HCT116 (cell line): ENCODE measurements at places on chromosomes 4 and X. TPM values are rescaled to one million over a fixed set of nuclear protein-coding genes. Genes with fewer than 3 reads are reported as not detected.
A peak's percentile ranks its signal among the peaks of the same experiment; 100 is the strongest.

Gene JAKMIP1
- total RNA-seq, result not detected

GRCh38 chrX:74603040-74603439 lies 11.4 kb downstream of the RLIM start:
- H3K27ac ChIP-seq, result no peak overlapping the region
- H3K4me1 ChIP-seq, result no peaks in the 10 kb centered on the region
- no peak overlapping the region for H3K4me3 ChIP-seq
- DNase-seq, result no peak

DNA sequence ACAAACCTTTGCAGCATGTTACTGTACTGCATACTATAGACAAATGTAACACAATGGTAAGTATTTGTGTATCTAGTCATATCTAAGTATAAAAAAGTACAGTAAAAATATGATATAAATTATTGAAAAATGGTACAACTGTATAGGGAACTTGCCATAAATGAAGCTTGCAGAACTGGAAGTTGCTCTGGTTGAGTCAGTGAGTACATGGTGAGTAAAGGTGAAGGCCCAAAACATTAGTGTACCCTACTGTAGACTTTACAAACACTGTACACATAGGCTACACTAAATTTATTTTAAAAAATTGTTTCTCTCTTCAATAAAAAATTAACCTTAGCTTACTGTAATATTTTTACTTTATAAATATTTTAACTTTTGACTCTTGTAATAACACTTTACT lies 25.8 kb downstream of the SPIN3 start:
- H3K4me1 ChIP-seq, result no peaks in the 10 kb centered on the region
- no peak overlapping the region for H3K27ac ChIP-seq
- H3K4me3 ChIP-seq, result no peak overlapping the region
- H3K27me3 ChIP-seq, result no peaks in the 10 kb centered on the region

Gene TAF7L
- total RNA-seq, result 0.22 TPM

Gene CXCL3
- 1.9 TPM for total RNA-seq

DNA sequence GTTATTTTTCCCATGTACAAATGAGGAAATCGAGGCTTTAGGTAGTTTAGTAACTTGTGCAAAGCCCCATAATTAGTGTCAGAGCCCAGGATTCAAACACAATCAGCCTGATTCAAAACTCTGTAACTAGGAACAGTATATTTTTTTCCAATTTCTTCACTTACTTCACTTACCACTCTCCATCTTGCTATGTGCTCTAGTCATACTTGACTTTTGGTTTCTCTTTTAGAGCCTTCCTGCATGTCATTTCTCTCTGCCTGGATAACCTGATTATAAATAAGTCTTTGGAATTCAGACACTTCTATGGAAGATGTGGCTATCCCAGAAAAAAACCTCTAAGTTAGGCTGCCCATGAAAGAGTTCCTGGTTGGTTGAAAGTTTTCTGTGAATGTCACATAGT lies 22.2 kb downstream of the SATL1 start:
- H3K27me3 ChIP-seq, result no peaks in the 10 kb centered on the region
- no peaks in the 10 kb centered on the region for H3K4me1 ChIP-seq
- no peak for DNase-seq
- H3K27ac ChIP-seq, result no peak overlapping the region

- no peak overlapping the region for H3K27ac ChIP-seq
- peaks cover 12% of the 10 kb centered on the region; the same call in 1 of the 2 replicates for H3K4me1 ChIP-seq
- H3K27me3 ChIP-seq, result no peaks in the 10 kb centered on the region
- DNase-seq, result no peak
- H3K4me3 ChIP-seq, result no peak overlapping the region
These were observed 3.5 kb upstream of the NAA10 start for GRCh38 chrX:153938226-153938786.

GRCh38 chrX:152898442-152898841 lies 575 bp downstream of the ZNF185 start:
- no peaks in the 10 kb centered on the region for H3K36me3 ChIP-seq
- peaks cover 63% of the 10 kb centered on the region for H3K4me1 ChIP-seq
- DNase-seq, result no peak

Gene CLTRN
- 0.25 TPM for total RNA-seq

- DNase-seq, result no peak
- no peaks in the 10 kb centered on the region for H3K4me1 ChIP-seq
- H3K36me3 ChIP-seq, result no peaks in the 10 kb centered on the region
- no peak overlapping the region for H3K27ac ChIP-seq
These were observed 10.3 kb downstream of the SPATA4 start for GRCh38 chr4:176185051-176185450.

DNA sequence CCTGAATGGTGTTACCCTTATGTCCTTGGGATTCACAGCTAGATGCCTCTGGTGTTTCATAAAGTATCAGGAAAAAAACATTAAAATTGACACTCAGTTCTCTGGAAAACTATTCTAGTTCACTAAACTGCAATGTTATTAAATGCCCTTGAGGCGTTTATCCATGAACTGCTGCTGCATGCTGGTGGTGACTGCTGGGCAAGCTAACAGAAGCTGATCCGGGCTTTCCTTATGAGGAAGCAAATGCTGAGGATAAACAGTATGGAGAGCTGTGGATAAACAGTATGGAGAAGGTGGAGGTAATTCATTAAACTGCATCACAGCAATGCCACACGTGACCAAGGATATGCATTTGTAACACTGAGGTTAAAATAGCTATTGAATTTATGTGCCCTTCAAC lies 227.0 kb downstream of the NR3C2 start:
- no peak overlapping the region for H3K4me3 ChIP-seq
- H3K36me3 ChIP-seq, result no peaks in the 10 kb centered on the region
- H3K4me1 ChIP-seq, result no peaks in the 10 kb centered on the region
- no peak overlapping the region for H3K27ac ChIP-seq
- DNase-seq, result no peak
- no peaks in the 10 kb centered on the region for H3K27me3 ChIP-seq

Gene LUZP4
- total RNA-seq, result not detected

DNA sequence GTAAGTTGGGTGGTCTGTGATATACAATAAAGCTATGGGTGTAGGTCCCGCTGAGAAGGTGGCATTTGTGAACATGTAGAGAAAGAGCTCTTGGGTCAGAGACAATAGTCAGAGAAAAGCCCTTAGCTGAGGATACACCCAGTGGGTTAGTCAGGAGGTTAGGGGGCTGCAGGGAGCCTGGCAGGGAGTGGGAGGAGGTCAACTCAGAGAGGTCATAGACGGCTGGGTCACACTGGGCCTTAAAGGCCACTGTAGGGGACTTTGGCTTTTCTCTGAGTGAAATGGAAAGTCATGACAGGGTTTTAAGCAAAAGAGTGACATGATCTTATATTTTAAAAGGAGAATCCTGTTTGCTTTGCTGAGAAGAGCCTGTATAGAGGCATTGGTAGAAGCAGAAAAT lies 16.7 kb downstream of the MGST2 start:
- H3K4me1 ChIP-seq, result no peaks in the 10 kb centered on the region
- DNase-seq, result no peak
- no peak overlapping the region for H3K4me3 ChIP-seq
- no peaks in the 10 kb centered on the region for H3K27me3 ChIP-seq

Gene MAGEC1
- not detected for total RNA-seq

GRCh38 chrX:40853004-40853815 lies 117.9 kb upstream of the MED14 start:
- no peaks in the 10 kb centered on the region for H3K4me1 ChIP-seq
- H3K4me3 ChIP-seq, result no peak overlapping the region
- DNase-seq, result no peak
- H3K36me3 ChIP-seq, result no peaks in the 10 kb centered on the region
- H3K27ac ChIP-seq, result no peak overlapping the region

DNA sequence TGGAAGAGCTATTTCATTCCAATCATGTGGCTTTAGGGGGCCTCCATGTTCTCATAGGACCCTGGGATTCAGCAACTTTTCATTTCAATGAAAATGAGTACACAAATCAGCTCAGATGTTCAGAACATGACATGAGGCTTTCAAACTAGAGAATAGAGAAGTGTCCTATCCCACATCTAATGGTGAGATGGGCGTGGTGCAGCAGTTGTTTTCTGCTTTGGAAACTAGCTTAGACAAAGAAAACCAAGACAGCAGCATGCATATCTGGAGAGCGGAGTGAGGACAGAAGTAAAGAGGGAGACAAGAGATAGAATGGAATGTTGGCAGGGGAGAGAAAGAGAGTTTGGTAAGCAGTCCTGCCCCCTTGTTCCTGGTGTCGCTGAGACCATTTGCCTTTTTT lies 1009.1 kb upstream of the IGFBP7 start:
- H3K4me1 ChIP-seq, result no peaks in the 10 kb centered on the region
- no peaks in the 10 kb centered on the region for H3K36me3 ChIP-seq
- H3K27ac ChIP-seq, result no peak overlapping the region

Gene RBPJ
- 72.7 TPM for total RNA-seq

GRCh38 chr4:27016551-27016950 lies 155.9 kb downstream of the STIM2 start:
- H3K4me1 ChIP-seq, result no peaks in the 10 kb centered on the region
- H3K27ac ChIP-seq, result no peak overlapping the region
- H3K27me3 ChIP-seq, result no peaks in the 10 kb centered on the region
- H3K4me3 ChIP-seq, result no peak overlapping the region

Gene NXF2
- not detected for total RNA-seq

DNA sequence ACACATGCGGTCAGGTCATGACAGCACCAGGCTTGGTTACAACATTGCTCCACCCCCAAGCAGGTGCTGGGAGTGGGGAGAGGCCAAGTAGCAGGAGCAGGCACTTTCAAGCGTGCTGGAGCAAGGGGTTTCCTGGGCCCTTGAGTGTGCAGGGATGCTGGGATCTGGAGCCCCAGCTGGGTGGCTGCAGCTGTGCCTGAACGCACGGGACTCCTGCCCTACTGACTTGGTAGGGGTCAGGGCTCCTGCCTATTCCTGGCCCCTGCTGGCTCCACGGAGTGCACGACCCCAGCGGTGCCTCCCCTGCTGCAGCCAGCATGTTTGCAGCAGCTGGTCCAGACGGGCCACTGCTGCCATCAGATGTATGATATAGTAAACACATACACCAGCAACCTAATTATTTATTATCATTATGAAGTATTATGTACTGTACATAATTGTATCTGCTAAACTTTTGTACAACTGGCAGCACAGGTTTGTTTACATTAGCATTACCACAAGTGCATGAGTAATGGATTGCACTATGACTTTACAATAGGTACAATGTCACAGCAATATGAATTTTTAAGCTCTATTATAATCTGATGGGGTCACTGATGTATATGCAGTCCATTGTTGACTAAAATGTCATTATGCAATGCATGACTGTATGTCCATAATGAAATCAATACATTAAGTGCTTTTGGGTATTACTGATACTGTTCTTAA lies 620.6 kb downstream of the RAPGEF2 start:
- H3K4me1 ChIP-seq, result no peaks in the 10 kb centered on the region
- no peak overlapping the region for H3K4me3 ChIP-seq
- H3K27ac ChIP-seq, result no peak overlapping the region
- no peaks in the 10 kb centered on the region for H3K36me3 ChIP-seq
- no peaks in the 10 kb centered on the region for H3K27me3 ChIP-seq
- no peak for DNase-seq

GRCh38 chrX:21559417-21559816 lies 98.7 kb downstream of the KLHL34 start:
- H3K36me3 ChIP-seq, result no peaks in the 10 kb centered on the region
- no peaks in the 10 kb centered on the region for H3K4me1 ChIP-seq
- DNase-seq, result no peak
- no peak overlapping the region for H3K27ac ChIP-seq
- 0 out of 2 replicates have a peak, but pooled peaks cover 3% of the 10 kb centered on the region for H3K27me3 ChIP-seq
- no peak overlapping the region for H3K4me3 ChIP-seq

- no peaks in the 10 kb centered on the region for H3K27me3 ChIP-seq
- no peak overlapping the region for H3K27ac ChIP-seq
- H3K4me1 ChIP-seq, result no peaks in the 10 kb centered on the region
These were observed 30.4 kb upstream of the HPGDS start for GRCh38 chr4:94372991-94373390.

- no peak for DNase-seq
- no peak overlapping the region for H3K27ac ChIP-seq
- peaks cover 6% of the 10 kb centered on the region; the same call in 1 of the 2 replicates for H3K27me3 ChIP-seq
- peaks cover 6% of the 10 kb centered on the region; the same call in 1 of the 2 replicates for H3K4me1 ChIP-seq
These were observed 100.8 kb downstream of the MAML3 start for GRCh38 chr4:140053185-140053584.

DNA sequence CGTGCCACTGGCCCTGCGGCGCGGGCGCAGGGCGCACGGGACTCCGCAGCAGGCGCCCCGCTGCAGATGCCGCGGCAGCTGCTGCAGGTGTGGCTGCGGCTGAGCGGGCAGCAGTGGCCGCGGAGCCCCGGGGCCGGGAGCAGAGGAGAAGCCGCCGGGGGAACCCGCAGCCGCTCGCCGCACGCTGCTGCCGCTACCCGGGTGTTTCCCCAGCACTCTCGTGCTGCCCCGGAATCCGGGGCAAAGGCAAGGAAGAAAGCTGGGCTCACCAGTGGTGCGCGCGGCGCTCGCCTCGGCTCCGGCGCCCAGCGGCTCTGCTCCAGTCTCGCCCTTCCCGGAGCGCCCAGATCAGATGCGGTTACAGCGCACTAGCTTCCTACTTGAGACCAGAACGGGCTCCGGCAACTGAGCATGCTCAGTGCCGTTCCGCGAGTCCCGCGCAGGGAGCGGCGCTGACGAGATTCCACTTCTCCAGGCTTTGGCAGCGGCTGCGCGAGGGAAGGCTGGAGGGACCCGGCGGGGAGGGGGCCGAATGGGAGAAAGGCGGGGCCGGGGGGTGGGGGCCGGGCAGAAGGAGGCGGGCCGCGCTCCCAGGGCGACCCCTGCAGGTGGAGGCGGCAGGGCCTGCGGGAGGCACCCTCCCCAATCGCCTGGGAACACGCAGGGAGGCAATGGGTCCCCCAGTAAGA lies at the start of gene APBB2:
APBB2 (minus strand) TSS at position 407 of the 689 bp plus-strand sequence. CDS start 181,288 bp downstream, outside the sequence.
- peak; percentile 93 for DNase-seq
- no peaks in the 10 kb centered on the region for H3K36me3 ChIP-seq
- H3K27me3 ChIP-seq, result no peaks in the 10 kb centered on the region
- H3K27ac ChIP-seq, result peak within 1 kb of the TSS; percentile 82
- peak within 1 kb of the TSS; percentile 92 for H3K4me3 ChIP-seq

Gene F9
- not detected for total RNA-seq

Gene GAGE12F
- not detected for total RNA-seq

Gene NAA11
- total RNA-seq, result not detected

Gene GRIA3
- total RNA-seq, result not detected

Gene GPR34
- total RNA-seq, result not detected
